ENCODE measurements at places on chromosomes 4 and X.

DNA sequence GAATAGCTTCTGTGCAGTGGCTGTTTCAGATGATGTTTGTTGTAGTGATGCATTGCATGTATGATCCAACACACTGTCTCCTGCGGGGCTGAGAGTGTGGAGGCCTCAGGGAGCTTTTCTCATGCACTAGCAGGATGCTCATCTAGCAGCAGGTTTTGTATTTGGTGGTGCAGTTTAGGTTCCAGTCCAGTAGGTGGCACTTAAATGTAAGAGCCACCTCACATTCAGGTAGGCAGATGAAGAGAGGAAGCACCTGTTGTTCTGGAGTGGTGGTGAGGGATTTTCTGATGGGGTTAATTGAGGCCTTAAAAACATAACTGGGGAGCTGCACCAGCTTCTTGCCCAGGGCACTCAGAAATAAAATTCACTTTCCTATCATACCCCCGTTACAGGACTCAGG is 300.9 kb downstream of the SPIN4 start:
- no peak for DNase-seq

DNA sequence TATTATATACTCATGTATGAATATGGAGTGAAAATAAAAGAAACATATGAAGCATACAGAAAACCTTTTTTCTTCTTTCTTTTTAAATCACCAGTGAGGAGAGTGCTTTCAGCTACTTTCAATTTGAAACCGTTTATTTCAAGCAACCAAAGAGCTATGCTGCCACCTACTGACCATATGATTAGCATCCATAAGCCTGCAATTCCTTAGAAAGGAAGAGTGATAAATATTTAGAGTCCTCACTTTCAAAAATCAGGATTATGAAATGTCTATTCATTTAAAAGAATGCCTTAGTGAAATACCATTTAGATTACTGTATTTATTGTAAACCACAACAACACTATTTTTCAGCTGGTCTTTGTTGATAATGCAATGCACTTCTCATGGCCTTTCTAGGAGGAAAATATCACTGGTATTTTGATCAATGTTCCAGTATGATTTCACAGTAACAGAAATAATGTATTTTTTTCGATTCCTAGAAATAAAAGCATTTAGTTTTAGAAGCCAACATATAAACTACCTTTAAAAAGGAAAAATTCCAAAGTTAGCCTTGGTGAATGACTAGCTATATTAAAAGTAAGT is 667.6 kb downstream of the PCDH18 start:
- no peak for DNase-seq

DNA sequence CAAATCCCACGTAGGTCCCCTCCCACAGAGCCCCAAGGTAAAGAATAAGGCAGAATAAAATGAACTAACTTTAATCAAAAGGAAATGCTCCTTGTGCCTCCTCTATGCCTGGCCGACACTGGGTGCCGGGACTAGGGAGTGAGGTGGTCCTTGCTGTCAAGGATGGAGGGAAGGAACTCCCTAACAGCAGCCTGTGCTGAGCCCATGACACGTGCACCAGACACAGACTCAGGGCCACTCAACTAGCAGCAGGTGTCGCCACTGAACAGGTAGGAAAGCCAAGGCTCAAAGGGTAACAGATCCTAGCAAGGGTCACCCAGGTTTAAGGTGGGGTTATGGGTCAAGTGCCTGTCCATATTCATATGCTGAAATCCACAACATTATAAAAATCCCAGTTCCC is 29.2 kb downstream of the MSX1 start:
- no peak for DNase-seq

DNA sequence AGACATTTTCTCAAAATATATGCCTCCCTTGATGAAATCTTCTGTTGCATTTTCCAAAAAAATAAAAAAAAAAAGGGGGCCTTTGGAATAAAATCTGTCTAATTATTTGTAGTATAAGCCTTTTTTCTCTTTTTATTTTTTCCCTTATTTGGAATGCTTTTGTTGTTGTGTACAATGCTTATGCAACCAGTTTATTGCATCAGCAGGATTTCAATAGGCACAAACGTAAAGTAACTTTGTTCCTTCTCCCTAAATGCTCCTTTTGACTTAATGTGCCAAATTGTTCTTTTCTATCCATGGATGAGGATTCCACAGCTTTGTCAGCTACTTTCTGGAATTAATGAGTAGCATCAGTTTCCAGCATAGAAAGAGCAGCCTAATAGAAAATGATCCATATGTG is 59.6 kb upstream of the HPGD start:
- no peak for DNase-seq

- DNase-seq = no peak
Measured at GRCh38 chr4:92047209-92047875, 256.4 kb upstream of the GRID2 start.

DNA sequence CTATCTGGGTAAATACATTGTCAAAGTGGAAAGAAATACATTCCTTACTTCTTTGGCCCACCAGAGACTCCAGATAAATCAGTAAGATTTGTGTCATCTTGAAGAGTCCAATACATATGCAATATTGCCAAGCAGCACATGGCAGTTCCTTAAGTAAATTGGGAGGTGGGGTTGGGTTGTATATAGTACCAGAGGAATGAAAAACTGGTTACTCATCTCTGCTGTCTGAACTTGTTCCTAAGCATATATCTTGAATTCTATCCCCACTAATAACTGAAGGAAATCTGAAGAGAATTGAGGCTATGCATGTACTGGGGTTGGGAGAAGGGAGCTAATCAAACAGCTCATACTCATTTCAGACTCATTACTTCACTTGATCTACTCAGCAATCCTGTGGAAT is 14.8 kb downstream of the TCEAL8 start:
- DNase-seq = no peak

- DNase-seq = no peak
Measured at GRCh38 chr4:6019316-6020263, 1.4 kb upstream of the C4orf50 start.

- DNase-seq = peak; percentile 94
Measured at GRCh38 chr4:189940178-189941004, at the start of gene FRG1. FRG1 (plus strand) TSS chr4:189940872; CDS start chr4:189941010, 138 bp downstream.

- no peak for DNase-seq
Measured at GRCh38 chrX:100931218-100931924, 2.7 kb upstream of the XKRX start.
